ENCODE measurements at places on chromosomes 2 and 18. TPM values are rescaled to one million over a fixed set of nuclear protein-coding genes. Genes with fewer than 3 reads are reported as not detected.
A peak's percentile ranks its signal among the peaks of the same experiment; 100 is the strongest.

POTEI gene
- not detected for total RNA-seq

DNA sequence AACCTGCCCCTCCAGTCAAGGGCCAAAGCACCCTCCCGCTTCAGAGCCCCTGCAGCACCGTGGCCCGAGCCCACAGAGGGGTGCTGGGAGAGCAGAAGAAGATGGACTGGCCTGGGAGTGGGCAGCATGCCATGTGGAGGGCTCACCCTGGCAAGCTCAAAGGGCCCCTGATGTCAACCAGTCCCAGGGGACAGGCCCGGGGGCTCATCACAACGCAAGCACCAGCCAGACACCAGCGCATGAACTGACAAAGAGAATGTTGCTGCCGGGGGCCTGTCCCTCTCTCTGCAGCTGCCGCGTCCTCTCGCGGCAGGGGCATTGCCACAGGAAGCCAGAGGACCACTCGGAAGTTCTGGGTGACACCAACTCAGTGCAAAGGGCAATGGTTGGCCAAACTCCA, 30.3 kb upstream of the BIN1 start:
- H3K27me3 ChIP-seq: no peaks in the 10 kb centered on the region
- DNase-seq: no peak
- no peaks in the 10 kb centered on the region for H3K4me1 ChIP-seq
- no peaks in the 10 kb centered on the region for H3K36me3 ChIP-seq
- H3K27ac ChIP-seq: no peak overlapping the region
- no peak overlapping the region for H3K4me3 ChIP-seq

GRCh38 chr2:225531559-225531958, 132.0 kb downstream of the NYAP2 start:
- H3K4me3 ChIP-seq: no peak overlapping the region
- H3K36me3 ChIP-seq: no peaks in the 10 kb centered on the region
- no peak overlapping the region for H3K27ac ChIP-seq

SETBP1 gene
- total RNA-seq: 0.09 TPM

- H3K27ac ChIP-seq: no peak overlapping the region
- H3K4me1 ChIP-seq: no peaks in the 10 kb centered on the region
- no peaks in the 10 kb centered on the region for H3K27me3 ChIP-seq
These were observed 31.0 kb downstream of the MTERF4 start for GRCh38 chr2:241070811-241071676.

MYOM1 gene
- total RNA-seq: 3.5 TPM

NT5DC4 gene
- total RNA-seq: not detected

DNA sequence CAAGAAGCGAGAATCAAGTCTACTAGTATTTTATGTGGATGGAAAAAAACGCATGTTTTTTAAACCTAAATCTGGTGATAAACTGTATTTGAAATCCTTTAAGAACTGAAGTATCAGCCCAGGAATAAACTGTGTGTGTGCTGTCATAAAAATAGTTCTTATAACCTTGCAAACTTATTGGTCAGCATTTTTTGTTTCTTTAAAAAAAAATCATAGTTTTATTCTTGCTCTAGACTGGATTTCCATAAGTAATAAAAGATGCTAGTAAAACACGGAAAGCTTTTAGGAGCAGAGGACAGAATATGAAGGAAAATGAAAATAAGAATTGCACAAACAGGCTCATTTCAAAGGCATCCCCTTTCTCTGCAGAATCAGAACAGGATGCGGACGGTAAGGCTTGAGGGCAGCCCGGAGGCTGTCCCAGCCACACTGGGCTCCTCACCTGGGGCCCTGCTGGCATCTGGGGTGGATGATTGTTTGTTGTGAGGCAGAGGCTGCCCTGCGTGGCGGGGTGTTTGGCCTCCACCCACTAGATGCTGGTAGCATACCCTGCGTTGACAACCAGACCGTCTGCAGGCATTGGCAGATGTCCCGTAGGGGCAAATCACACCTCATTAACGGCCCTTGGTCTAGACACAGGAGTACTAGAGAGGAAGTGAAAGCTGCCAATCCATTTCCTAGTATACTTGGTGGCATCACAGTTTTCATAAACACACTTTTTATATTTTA, 52.5 kb downstream of the MBP start:
- peaks cover 13% of the 10 kb centered on the region for H3K36me3 ChIP-seq
- peak; percentile 55 for DNase-seq
- no peaks in the 10 kb centered on the region for H3K27me3 ChIP-seq
- H3K4me3 ChIP-seq: no peak overlapping the region
- H3K4me1 ChIP-seq: peaks cover 80% of the 10 kb centered on the region
- peak overlapping the region; percentile 38 for H3K27ac ChIP-seq
